Stimulated activated CD8-positive, alpha-beta memory T cell treated with anti-CD3 and anti-CD28 coated beads, Interleukin-12 subunit alpha, Interleukin-12 subunit beta, amount 100 ng/mL, for 4 hours (primary cell): ENCODE measurements at places on chromosomes 16 and 17.

DNA sequence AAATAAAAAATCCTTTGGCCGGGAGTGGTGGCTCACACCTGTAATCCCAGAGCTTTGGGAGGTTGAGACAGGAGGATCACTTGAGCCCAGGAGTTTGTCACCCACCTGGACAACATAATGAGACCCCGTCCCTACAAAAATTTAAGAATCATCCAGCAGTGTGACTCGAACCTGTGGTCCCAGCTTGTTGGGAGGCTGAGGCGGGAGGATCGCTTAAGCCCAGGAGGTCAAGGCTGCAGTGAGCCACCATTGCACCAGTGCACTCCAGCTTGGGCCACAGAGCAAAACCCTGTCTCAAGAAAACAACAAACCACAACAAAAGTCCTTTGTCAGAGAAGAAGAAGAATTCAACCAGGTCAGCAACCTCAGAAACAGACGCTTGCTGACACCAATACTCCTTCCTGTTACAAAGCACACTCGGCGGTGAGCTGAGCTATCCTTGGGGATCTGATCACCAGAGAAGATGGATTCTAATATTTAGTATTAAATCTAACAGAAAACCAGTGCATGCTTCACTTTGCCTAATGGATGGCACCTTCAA lies 12.9 kb upstream of the PVALEF start:
- no peak for DNase-seq

DNA sequence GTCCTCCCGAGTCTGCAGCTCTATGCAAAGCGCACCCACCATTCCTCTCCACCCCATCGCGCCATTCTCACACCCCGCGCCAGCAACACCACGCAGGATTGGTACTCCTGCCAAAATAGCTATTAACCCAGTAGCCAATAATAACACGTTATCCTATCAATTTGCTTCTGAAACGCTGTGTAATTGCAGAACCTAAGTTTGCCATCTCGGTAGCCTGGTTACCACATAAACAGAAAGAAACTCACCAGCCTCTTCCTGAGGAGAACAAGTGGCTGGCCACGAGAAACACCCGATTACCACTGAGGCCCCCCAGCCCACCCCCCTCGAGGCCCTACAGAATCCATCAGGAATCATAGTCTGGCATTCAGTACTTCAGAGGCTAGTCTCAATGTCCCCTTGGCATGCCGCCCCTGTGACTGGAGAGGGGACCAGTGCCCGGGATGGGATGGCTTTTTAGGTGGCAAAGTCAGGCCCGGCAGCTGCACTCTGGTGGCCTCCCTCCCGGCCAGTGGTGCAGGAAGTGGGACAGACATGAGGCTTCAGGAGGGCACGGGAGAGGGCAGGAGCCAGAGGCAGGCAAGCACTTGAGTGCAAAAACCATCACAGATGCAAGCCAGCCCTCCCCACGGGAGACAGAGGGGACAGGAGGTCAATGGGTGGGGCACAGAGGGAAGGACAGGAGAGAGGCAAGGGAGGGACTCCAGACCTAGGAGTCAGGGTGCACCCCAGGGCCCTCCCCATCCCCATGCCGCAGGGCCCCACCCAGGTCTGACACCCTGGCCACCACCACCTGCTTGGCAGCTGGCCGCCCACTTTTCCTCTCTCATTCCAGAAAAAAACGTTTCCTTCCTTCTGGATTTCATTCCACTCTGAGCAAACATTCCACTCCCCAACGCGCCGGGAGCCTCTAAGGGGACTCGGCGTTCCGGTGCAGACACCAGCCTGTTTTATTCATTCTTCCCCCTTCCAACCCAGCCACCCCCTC lies 192.5 kb downstream of the ZNF423 start:
- no peak for DNase-seq

DNA sequence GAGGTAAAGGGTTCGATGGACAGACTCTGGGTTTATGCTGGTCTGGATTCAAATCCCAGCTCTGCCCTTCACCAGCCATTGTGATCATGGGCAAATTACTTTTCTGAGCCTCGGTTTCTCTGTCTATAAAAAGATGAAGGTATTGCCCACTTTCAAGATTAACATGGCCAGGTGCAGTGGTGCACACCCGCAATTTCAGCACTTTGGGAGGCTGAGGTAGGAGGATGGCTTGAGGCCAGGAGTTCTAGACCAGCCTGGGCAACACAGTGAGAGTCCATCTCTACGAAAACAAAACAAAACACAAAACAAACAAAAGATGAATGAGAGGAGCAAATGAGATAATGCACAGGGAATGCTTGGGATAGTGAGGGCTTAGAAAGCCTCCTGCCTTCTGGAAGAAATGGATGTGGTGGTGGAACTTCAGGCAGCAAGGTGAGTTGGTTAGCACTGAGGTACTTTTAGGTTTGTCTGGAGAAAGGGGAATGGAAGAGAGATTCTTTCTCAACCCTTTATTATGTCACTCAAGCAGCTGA lies 8.5 kb downstream of the ADGRG3 start:
- DNase-seq, result no peak

GRCh38 chr17:27376637-27377547 lies 79.4 kb upstream of the KSR1 start:
- no peak for DNase-seq

DNA sequence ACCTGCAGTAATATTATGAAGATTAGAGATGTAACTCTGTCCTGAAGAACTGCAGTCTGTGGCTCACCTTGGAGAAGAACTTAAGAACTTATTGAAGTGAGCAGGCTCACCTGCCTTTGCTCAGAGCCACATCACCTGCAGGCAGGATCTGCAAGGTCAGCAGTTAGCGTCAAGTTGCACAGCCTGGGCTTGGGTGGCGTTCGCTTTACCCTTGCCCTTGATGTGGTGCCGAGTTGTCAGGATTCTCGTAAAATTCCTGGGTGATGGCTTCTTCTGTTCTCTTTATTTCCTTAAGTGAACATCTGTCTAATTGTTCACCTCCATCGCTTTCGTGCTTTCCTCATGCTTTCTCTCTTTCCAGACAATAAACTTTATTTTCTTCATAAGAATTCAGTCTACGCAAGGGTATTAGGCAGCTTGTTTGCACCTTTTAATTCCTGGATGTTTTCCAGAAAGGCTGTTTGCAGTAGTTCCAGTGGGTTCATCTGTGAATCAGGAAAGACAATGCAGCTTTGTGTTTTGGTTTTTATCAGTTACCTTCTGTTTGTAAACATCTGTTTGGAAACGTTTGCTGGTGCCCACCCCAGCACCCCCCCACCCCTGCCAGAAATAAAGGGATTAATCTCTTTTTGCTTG lies 254.3 kb downstream of the WWOX start:
- no peak for DNase-seq

DNA sequence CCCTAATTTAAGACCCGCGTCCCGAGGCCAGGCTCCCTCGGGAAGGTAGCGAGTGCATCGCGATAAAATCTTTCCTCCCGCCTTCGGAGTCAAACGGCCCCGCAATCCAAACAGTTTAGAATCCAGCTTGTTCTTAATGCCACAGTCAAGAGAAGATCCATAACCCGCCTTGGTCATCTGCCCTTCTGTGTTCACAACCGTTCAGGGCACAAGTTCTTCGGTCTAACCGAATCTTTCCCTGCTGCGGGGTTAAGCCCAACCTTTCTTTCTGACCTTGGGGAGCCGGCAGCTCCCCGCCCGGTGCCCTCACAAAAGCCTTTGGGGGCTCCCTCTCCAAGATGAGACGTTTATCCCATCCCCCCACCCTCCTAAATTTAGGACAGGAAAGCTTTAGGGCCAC lies 30.3 kb downstream of the CPSF4L start:
- no peak for DNase-seq

- no peak for DNase-seq
Measured at GRCh38 chr16:70496513-70496912, 26.8 kb downstream of the COG4 start.

DNA sequence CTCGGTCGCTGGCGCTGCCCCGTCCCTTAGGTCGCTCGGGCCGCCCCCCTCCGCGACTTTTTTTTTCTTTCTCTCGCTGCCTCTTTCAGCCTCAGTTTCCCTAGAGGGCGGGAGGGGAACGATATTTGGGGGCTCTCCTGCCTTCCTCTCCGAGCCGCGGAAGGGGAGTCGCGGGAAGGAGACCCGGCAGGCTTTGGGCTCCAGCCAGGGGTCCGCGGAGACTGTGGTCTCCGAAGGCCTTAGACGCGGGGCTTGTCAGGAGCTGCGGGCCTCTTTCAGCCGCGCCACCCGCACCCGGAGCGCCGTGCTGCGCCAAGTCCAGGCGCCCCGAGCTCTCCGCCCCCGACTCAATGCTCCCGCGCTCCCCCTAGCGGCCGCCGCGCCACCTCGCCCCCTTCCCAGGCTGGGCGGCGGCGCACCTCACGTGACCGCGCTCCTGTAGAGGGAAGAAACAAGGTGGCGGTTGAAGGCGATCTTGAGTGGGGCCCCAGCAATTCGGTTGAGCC lies at the start of gene LRRC37B:
LRRC37B (plus strand) TSS at position 427 of the 506 bp plus-strand sequence. CDS start 14,010 bp downstream, outside the sequence.
- peak; percentile 78 for DNase-seq

DNA sequence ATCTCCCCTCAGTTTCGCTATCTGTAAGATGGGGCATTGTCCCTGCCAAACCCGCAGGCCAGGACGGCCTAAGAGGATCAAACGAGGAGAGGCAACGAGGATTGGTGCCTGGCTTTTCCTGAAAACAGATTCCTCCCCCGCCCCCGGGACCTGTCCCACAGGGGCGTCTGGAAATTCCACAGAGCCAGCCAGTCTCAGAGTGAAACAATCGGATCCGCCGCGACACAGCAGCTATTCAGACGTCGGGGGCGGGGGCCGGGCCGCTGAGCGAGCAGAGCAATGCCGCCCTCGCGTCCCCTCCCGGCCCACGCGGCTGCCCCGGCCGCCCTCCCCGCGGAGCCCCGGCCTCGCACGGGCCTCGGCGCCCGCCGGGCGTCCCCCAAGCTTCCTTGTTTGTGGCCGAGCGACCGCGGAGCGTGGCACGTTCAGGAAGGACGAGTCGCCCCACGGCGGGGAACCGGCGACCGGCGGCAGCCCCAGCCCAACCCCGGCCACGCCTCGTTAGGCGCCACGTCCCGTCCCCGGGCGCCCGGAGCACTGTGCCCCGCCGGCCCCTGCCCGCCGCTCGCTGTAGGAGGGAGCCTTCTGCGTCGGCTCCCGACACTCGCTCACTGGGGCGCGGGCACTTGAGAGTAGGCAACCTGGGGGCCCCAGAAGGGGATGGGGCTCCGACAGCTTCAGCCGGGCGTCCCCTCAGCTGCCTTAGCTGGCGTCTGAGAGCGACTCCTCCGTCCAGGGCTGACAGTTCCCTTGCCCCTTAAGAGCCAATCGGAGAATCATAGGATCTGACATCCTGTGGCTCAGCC lies 29.6 kb upstream of the PHOSPHO1 start:
- DNase-seq, result peak; percentile 61

DNA sequence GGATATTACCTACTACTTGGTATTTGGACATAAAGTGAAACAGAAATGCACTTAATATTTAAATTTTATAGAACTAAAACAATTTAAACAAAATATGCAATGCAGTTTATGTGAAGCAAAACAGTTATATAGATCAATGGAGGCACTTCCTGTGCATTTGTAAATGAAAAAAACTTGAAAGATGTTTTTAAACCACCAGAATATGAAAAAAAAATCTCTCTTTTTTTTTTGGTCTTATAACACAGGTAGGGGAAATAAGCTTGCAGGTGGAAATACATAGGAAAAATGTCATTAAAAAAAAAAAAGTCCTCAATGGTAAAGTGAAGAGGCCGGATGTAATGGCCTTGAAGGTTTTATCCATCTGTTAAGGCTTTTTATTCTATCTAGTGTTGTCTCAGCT lies 180.3 kb upstream of the AXIN2 start:
- DNase-seq, result no peak

DNA sequence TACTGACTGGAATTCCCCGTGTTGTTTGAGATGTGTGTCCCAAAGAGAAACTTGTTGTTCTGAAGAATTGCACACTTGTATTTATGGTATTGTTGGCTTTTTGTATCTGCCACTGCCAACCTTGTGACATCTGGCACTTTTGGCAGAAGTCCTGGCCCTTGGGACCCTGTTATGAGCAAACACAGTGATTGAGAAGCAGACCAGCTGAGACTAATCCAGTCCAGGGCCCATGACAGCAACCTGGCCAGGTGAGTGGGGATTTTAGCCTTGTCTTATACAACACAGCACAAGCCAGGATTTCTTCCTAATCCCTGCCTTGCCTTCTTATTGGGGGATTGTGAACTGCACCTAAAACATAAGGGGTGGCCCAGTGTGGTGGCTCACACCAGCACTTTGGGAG lies 80.0 kb downstream of the NTN1 start:
- DNase-seq, result no peak

- DNase-seq, result peak; percentile 61
Measured at GRCh38 chr16:3171181-3171854, 16.7 kb upstream of the OR1F1 start.

- no peak for DNase-seq
Measured at GRCh38 chr16:52912565-52913173, 140.0 kb downstream of the CHD9NB start.

GRCh38 chr16:19162085-19162484 lies 6.0 kb upstream of the SYT17 start:
- DNase-seq, result no peak

GRCh38 chr16:50437769-50438437 lies 69.1 kb upstream of the BRD7 start:
- no peak for DNase-seq

- no peak for DNase-seq
Measured at GRCh38 chr16:27906883-27907282, 156.6 kb downstream of the GSG1L start.

DNA sequence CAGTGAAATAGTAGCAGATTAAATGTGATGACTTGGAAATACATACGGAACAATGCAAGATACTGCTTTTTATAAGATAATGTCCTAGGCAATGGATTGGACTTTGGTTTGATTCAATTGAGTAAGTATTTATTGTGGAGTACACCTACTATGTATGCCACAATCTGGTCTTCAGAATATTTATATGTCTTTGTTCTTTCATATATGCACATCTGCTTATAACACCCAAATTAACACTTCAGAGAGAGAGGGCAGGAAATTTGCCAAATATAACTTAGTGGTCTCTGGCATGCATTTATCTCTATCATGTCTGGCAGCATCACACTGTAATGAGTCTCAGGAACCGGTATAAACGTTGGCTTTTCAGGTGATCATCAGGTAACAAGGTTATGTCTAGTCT lies 16.9 kb downstream of the RPGRIP1L start:
- no peak for DNase-seq

- DNase-seq, result peak; percentile 15
Measured at GRCh38 chr17:3535253-3535995, 22.2 kb downstream of the TRPV3 start.

DNA sequence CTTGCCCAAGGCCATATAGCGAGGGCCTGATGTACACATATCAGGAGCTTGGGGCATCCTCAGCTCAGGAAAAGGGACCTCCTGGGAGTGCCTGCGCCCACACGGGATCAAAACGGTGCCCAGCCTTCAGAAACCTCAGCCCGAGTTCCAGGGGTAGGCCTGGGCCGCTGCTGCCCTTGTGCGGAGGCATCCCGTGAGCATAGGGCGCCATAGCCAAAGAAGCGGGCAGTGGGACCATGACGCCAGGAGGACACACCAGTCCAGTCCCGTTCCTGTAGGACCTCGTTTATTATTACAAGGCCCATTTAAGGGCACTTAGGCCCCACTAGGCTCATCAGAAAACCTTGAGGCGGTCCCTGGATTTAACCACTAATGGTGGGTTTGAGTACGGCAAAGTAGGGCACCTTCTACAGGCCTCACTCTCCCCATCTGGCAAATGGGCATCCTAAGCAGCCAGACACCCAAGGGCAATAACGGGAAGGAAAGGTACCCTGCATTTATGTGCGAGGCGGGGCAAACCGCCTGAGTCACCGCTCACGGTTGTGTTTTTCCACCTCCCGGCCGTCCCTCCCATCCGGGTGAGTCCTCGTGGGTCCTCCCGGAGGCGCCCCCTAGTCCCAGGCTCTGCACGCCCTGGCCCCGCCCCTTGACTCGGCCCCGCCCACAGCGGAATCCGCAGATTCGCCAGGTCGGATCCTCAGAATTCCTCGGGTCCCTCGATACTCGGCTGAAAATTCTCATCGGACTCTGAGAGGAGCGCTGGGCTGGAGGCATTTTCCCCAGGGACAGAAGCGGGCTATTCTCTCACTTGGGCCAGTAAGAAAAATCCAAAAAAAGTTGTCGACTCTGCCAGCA lies 726 bp upstream of the SETD1A start:
- peak; percentile 79 for DNase-seq
